ENCODE measurements at places on chromosomes 12 and 14.

DNA sequence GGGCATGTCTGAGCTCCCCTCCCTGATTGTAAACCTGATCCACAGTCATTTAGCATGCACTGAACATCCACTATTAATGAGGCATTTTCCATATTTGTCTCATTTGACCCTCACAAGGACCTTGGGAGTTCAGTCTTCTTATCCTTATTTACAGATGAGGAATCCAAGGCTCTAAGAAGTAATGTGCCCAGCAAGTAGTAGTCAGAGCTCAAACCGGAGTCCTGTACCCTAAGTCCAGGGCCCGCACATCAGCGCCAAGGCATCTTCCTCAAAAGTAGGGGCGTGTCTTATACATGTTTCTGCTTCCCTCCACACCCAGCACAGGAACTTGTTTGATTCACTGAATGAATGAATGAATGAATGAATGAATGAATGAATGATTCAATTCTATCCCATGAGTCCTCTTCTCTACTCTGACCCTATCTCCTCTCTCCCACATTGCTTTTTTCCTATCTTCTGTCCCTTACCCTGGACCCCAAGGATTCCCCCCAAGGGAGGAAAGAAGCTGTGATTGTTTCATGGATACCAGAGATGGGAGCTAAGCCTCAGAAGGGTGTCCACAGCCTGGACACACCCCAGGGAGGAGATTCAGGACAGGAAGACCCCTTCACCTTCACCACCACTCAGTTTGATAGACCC is 21.8 kb upstream of the KRT8 start:
- no peak for DNase-seq

GRCh38 chr14:44609876-44610510 is 102.9 kb upstream of the FSCB start:
- DNase-seq: no peak

DNA sequence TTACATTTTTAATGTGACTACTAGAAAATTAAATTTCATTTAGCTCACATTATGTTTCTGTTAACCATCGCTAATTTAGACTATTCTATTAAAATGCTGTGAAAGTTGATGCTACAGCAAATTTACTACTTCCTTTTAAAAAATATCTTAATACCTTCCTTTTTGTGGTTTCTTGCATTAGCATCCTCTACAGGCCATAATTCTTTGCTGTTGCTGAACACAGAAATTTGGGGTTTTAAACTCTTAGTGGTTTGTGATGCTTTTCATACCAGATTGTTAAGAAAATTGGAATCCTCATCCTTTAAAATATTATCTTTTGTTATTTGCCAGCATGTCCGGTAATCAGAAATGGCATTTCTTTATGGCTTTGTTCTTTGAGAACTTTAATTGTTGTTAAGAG is 18.1 kb downstream of the WNK1 start:
- no peak for DNase-seq

GRCh38 chr12:132828706-132829534 is at the start of gene GOLGA3:
Gene GOLGA3 (minus strand): TSS chr12:132828869. CDS start chr12:132822128, 6,741 bp downstream.
- peak; percentile 89 for DNase-seq

- no peak for DNase-seq
Observed at GRCh38 chr12:124030510-124030909, 57.5 kb downstream of the ZNF664 start.

DNA sequence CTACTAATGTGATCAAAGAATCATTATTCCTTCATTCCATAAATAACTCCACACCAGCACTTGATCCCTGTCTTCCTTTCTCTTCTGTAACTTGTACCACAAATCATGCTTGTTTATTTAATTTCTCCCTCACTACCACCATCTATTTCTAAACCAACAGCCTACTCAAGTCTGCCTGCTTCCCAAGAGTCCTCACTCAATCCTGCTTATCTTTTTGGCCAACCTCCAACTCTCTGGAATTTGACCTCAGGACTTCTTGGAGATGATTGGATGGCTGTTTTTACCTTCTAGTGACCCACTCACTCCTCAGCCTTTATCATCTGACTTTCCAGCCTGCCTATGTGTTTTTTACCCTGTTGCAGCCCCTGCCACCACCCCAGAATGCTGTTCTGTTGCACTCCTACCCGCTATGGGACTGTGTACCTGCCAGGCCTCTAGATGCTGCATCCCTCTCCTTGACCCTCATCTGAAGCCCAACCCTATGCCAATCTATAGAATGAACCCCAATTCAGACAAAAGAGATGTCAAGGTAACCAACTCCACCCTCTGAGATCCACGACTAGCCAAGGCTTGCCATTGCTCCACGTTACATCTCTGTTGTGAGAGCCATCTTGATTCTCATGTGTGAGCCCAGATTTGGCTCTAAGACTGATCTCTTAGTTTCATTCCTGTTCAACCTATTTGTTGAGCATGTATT is 150.2 kb upstream of the PLEKHG7 start:
- peak; percentile 96 for DNase-seq

- no peak for DNase-seq
Observed at GRCh38 chr12:83474369-83474768, 787.7 kb downstream of the TMTC2 start.

GRCh38 chr12:124637163-124637562 is 69.8 kb upstream of the NCOR2 start:
- DNase-seq: no peak

DNA sequence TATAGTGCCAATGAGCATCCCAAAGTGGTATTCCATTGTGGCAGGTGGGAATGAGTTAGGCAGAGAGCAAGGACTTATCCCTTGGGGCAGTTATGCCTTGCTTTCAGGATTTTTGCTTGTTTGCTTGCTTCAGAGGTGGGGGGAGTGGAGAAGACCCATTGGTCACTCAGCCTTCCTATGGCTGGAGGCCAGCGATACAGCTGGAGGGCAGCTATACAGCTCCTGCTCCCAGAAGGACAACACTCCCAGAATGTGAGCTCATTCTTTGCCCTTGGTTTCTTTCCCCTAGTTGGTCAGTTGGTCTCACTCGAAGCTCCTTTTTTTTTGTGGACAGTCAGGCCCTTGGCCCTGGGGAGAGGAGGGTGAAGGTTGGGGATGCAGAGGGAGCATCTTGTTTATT is 14.5 kb downstream of the KRT83 start:
- DNase-seq: no peak

DNA sequence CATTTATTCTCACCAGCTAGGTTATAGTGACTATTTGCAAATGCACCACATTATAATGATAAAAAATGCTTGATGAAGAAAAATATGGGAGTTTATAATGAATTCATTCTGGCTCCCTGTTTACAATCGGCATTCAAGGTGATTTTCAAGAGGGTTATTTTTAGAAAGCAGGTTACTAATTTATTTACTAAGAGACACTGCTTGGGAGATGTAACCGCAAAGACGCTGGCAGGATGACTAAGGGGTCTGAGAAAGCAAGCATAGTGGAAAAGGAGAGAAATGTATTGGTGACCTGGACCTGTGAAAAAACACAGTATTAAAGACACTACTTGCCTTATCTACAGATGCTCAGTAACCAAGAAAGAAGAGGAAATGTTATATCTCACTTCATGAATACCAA is 13.3 kb upstream of the PITPNM2 start:
- DNase-seq: peak; percentile 92

DNA sequence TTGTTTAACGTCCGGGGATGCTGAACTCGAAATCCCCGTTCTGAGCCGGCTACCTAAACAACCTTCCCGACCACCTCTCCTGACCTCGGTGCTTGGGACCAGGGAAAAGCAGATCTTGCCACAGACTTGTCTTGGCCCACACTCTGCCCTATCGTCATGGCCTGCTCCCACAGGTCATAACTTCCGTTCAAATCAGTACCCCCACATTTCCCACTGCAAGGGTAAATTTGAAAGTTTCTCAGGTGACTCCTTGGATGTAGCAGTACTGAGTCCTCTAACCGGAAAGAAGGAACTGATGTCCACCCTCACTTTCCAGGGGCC is 612 bp upstream of the RBM23 start:
- DNase-seq: no peak

- no peak for DNase-seq
Observed at GRCh38 chr14:99596071-99596627, 7.9 kb downstream of the CCDC85C start.

- no peak for DNase-seq
Observed at GRCh38 chr14:99517643-99518381, 36.6 kb downstream of the CCNK start.

DNA sequence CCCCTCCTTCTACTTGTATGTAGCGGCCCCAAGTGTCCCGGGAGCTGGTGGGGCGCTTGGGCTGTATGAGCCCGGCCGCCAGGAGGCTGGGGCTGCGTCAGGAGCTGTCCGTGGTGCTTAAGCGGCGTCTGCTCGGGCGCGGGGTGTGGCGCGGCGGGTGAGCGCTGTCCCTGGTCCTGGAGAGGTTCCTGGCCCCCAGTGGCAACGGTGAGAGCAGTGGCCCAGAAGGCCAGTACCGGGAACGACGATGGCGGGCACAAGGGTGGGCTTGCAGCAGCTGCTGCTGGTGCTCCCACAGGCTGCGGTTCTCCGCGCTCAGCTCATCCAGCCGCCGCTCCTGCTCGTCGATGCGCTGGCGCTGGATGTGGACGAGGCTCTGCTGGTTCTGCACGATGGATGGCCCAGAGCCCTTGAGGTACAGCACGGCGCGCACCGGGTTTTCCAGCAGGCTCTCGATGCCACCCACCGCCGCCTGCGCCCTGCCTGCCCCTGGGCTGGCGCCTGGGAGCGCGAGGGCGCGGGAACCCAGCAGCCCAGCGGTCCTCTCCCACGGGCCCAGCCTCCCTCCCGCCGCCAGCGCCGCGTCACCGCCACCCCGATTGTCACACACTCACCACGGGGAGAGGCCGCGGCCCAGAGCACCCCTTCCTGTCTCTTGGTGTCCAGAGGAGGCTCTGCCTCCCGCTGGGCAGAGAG is 41.9 kb upstream of the FKBP4 start:
- peak; percentile 73 for DNase-seq

- no peak for DNase-seq
Observed at GRCh38 chr14:71358209-71358931, 451.1 kb downstream of the PCNX1 start.

DNA sequence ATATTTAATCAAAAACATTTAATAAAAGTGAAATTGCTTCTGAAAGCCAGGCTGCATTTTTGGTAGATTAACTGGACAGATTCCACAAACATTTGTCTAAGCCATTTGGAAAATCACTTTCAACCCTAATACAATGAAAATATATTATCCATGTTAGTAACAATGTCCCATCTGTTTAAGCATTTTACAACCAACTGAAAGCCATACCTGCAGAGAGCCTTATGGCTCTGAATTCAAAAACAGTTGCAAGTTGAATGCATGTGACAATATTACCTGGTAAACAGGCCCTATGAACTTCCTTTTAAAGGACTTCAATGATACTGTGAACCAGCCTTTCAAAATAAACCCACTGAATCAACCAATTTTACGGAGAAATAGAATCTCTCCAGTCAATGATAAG is 468.1 kb downstream of the BTG1 start:
- no peak for DNase-seq

GRCh38 chr12:96810477-96810876 is 96.6 kb upstream of the NEDD1 start:
- no peak for DNase-seq

GRCh38 chr12:45433441-45433868 is 217.6 kb downstream of the ANO6 start:
- peak; percentile 94 for DNase-seq

DNA sequence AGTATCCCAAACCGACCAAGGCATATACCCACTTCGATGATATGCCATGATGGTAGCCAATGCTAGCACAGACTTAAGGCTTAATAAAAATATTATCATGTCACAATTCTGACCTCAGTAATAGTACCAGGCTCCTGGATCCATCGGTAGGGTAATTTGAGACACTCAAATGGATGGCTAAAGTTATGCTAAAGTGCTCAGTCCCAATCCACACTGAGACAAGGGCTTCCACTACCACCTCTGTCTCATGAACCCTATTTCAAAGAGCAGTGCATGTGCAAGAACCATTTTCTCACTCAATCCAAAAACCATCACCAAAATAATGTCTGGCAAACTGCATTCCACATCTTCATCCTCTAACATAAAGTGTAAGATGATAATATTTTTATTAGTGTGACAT is 122.4 kb upstream of the KRR1 start:
- no peak for DNase-seq

DNA sequence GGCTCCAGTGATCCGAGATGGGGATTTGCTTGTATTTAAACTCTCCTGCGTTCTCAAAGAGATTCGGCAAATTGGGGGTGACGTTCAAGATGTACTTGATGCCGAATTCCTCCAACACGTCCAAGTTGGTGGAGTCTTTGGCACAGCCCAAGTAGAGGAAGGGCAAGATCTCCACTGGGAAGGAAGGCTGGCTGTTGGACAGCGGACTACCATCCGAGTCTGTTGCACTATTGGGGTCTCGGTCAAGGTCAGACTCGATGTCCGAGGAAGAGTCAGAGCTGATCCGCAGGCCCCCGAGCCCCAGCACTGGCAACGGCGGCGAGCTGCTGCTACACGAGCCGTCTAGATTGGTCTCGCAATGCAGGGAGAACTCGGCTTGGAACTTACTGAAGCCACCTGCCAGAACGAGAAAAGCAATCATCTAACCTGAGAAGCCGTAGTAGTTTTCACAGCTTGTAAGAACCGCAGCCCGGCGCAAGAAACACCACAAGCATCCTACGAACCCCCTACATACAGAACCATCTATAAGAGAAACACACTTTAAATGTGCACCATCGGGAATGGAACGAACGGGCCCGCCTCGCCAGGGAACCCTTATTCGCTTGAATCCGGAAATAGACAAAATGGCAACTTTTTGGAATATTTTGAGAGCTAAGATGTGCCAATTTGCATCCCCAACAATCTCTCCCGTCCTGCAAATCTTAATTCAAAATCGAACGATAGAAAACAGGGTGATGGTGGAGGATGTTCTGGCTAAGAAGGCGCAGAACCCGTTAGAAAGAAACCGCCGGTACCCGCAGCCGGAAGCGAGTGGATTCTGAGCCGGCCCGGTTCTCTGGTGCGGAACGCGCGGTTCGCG is 1.4 kb downstream of the DUSP6 start:
- DNase-seq: no peak

- DNase-seq: no peak
Observed at GRCh38 chr12:26874501-26875296, 41.7 kb upstream of the ITPR2 start.

GRCh38 chr12:131776237-131776889 is 51.8 kb upstream of the MMP17 start:
- DNase-seq: no peak

- DNase-seq: no peak
Observed at GRCh38 chr12:120739031-120739762, 13.6 kb downstream of the ACADS start.

DNA sequence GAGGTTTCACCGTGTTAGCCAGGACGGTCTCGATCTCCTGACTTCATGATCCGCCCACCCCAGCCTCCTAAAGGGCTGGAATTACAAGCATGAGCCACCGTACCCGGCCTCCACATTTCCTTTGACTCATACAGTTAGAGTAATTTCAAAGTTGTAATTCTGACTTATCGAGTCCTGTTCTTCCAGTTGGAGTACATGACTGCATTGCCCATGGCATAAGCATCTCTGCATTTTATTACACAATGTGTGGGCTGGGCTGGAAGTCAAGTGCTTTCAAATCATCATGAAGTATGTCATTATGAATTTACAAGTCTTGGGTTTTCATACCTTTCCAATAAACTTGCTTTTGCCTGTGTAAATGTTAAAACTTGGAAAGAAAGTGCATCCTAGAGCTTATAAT is 1295.7 kb upstream of the FLRT2 start:
- no peak for DNase-seq

All from Caki2 (cell line).